Psoas muscle (tissue), 8 donors: ENCODE measurements at places on chromosomes 13 and 19. TPM values are rescaled to one million over a fixed set of nuclear protein-coding genes. Genes with fewer than 3 reads are reported as not detected.

DNA sequence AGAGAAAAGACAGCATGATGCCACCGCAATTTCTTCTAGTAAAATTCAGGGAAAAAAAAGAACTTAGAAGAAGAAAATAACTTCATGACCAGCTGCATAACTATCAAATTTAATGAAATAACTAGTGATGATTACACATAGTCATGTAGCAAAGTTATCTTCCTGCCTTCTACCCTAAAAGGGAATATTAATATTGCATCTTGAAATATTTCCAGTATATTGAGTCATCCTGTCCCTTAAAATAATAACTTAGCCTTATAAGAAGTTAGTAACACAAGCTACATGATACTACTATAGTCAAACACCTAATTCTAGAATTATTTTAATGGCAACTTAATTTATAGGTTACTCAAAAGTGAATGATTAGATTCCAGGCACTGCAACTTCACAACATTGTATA lies 289.2 kb downstream of the KLF12 start:
- H3K36me3 ChIP-seq: peaks cover 7% of the 10 kb centered on the region
- no peaks in the 10 kb centered on the region for H3K27me3 ChIP-seq
- H3K27ac ChIP-seq: no peak overlapping the region
- no peak overlapping the region for H3K4me3 ChIP-seq
- H3K4me1 ChIP-seq: no peaks in the 10 kb centered on the region
- no peak for DNase-seq

- no peaks in the 10 kb centered on the region for H3K36me3 ChIP-seq
- no peak overlapping the region for H3K27ac ChIP-seq
- H3K4me3 ChIP-seq: no peak overlapping the region
- no peaks in the 10 kb centered on the region for H3K27me3 ChIP-seq
- no peak for DNase-seq
- peaks cover 5% of the 10 kb centered on the region for H3K4me1 ChIP-seq
Observed at GRCh38 chr13:46656786-46657185, 103.8 kb downstream of the LRCH1 start.

- H3K4me3 ChIP-seq: no peak overlapping the region
- H3K36me3 ChIP-seq: no peaks in the 10 kb centered on the region
- no peak for DNase-seq
- no peaks in the 10 kb centered on the region for H3K4me1 ChIP-seq
- H3K27me3 ChIP-seq: no peaks in the 10 kb centered on the region
Observed at GRCh38 chr13:23828866-23829265, 60.3 kb downstream of the MIPEP start.

DNA sequence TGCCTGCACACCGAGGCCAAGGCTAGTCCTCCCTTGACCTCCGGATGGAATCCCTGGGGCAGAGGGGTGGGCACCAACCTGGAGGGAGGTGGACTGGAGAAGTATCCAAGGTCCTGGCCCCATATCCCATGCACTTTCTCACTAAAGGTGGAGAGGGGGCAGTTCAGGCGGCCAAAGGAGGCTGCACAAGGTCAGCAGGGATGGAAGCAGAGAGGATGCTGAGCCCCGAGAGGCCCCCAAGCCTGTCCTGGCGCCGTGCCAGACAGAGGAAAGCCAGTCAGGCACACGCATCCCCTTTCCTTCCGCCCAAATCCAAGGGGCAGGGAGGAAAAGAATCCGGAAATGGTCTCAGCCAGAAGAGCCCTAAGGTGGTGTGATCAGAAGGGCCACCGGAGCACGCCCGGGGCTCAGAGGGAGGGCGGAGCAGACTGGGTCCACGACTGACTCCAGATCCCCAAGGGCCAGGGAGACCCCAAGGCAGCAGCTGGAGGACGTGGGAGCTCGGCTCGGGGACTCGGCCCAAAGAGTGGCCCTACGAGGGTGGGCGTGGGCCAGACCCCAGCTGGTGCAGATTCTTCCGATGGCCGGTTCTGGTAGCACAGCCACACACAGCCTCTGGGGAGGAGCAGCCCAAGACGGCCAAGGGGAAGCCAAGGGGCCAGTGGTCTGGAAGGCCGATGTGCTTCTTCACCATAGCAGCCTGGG lies 60.0 kb downstream of the MLLT1 start:
- peaks cover 57% of the 10 kb centered on the region for H3K4me1 ChIP-seq
- no peak for DNase-seq
- H3K36me3 ChIP-seq: peaks cover 30% of the 10 kb centered on the region
- H3K27me3 ChIP-seq: no peaks in the 10 kb centered on the region
- no peak overlapping the region for H3K4me3 ChIP-seq

- no peak overlapping the region for H3K27ac ChIP-seq
- no peak for DNase-seq
- no peak overlapping the region for H3K4me3 ChIP-seq
- H3K4me1 ChIP-seq: no peaks in the 10 kb centered on the region
- H3K27me3 ChIP-seq: no peaks in the 10 kb centered on the region
- no peaks in the 10 kb centered on the region for H3K36me3 ChIP-seq
Observed at GRCh38 chr13:47256618-47257017, 359.8 kb upstream of the HTR2A start.

DNA sequence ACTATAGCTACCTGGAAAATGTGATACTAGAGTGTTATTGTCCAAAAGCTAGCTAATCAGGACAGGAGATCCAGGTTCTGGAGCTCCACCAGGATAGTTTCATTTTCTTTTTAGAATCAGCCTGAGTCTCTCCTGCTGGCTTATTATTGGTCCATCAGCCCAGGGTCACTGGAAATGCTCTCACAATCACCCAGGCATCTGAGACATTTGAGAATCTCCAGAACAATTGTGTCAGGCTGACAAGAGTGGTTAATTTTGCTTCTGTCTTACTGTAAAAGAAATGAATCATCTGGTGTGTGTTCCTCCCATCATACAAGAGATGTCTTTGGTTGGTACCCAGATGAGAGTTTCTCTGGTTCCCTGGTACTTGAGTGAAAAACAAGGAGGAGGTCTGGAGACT lies 43.6 kb upstream of the ZNF681 start:
- H3K36me3 ChIP-seq: no peaks in the 10 kb centered on the region
- no peak for DNase-seq
- H3K27me3 ChIP-seq: no peaks in the 10 kb centered on the region
- H3K27ac ChIP-seq: no peak overlapping the region
- H3K4me1 ChIP-seq: no peaks in the 10 kb centered on the region

GRCh38 chr19:49442354-49442753 lies 1.0 kb upstream of the SLC17A7 start:
- H3K27ac ChIP-seq: no peak overlapping the region
- H3K36me3 ChIP-seq: no peaks in the 10 kb centered on the region

- no peaks in the 10 kb centered on the region for H3K36me3 ChIP-seq
- peak; percentile 92 for DNase-seq
- no peaks in the 10 kb centered on the region for H3K27me3 ChIP-seq
- H3K4me3 ChIP-seq: no peak overlapping the region
- H3K27ac ChIP-seq: peak overlapping the region; percentile 83
Observed at GRCh38 chr13:21014502-21015170, 46.8 kb downstream of the LATS2 start.

GRCh38 chr19:35347171-35347929 lies at the start of gene FFAR1:
Gene FFAR1, plus strand, starts transcription at chr19:35347902. Its CDS starts 3,650 bp downstream, at chr19:35351552.
- no peak within 1 kb of the TSS for H3K4me3 ChIP-seq
- DNase-seq: no peak
- H3K36me3 ChIP-seq: no peaks in the 10 kb centered on the region

DNA sequence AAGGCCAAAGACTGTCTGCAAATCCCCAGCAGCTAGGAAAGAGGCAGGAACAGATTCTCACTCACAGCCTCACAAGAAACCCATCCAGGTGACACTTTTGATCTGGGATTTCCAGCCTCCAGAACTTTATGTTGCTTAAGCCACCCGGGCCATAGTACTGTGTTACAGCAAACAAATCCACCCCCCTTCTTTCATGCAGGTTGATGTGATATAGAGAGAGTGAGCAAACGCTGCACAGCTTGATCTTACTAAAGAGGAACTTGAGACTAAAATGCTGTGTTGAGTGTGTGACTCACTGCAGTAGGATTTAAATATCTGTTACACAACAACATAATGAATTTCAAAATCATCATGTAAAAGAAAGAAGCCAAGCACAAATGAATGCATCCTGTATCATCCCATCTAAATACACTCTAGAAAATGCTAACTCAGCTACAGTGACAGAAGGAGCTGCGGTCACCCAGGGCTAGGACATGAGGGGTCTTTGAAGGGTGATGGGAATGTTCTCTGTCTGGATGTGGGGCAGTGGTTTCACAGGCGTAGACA lies 32.2 kb downstream of the RCBTB2 start:
- H3K4me3 ChIP-seq: no peak overlapping the region
- no peaks in the 10 kb centered on the region for H3K36me3 ChIP-seq
- H3K27ac ChIP-seq: no peak overlapping the region
- H3K27me3 ChIP-seq: no peaks in the 10 kb centered on the region
- no peak for DNase-seq
- no peaks in the 10 kb centered on the region for H3K4me1 ChIP-seq

DNA sequence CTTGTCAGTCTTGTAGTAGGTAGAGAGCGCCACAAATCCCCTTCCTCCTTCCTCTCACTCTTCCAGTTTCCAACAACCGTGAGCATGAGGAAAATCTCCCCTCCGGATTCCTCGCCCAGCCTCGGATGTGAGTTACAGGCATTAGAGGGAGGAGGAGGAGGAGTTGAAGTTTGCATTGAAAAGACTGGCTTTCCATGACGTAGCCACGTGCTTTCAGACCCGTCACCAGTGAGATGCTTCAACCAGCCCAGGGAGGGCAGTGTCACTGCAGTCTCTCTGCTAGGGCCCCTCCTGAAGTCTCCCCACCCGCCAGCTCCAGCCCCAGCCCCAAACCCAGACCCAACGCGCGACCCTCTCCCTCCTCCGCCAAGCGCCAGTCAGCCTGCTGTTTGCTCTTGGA lies 442 bp upstream of the FGF14 start:
- peak; percentile 44 for DNase-seq
- peaks cover 2% of the 10 kb centered on the region for H3K27me3 ChIP-seq
- H3K27ac ChIP-seq: no peak overlapping the region
- H3K36me3 ChIP-seq: no peaks in the 10 kb centered on the region

DNA sequence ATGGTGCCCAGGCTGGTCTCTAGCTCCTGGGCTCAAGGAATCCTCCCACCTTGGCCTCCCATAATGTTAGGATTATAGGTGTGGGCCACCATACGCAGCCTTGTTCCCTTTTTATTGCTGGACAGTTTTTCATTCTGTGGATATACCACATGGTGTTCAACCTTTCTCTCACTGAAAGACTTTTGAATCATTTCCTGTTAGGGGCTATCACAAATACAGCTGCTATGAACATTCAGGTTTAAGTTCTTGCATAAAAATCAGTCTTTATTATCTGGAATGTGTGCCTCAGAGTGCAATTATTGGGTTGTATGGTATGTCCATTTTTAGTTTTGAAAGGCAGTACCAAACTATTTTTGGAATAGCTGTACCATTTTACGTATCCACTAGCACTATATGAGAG lies 647.2 kb downstream of the LIG4 start:
- no peaks in the 10 kb centered on the region for H3K27me3 ChIP-seq
- no peak overlapping the region for H3K4me3 ChIP-seq
- no peak overlapping the region for H3K27ac ChIP-seq
- no peaks in the 10 kb centered on the region for H3K36me3 ChIP-seq

GRCh38 chr19:11142528-11143171 lies 12.9 kb downstream of the SPC24 start:
- H3K27ac ChIP-seq: peak overlapping the region; percentile 89
- DNase-seq: peak; percentile 93
- H3K4me3 ChIP-seq: peak overlapping the region; percentile 44
- H3K4me1 ChIP-seq: peaks cover 45% of the 10 kb centered on the region
- H3K36me3 ChIP-seq: no peaks in the 10 kb centered on the region

GRCh38 chr19:56096665-56097064 lies 24.4 kb downstream of the ZNF787 start:
- H3K27me3 ChIP-seq: no peaks in the 10 kb centered on the region
- H3K4me1 ChIP-seq: no peaks in the 10 kb centered on the region
- H3K27ac ChIP-seq: no peak overlapping the region
- DNase-seq: no peak

Gene ATP1A3
- total RNA-seq: 0.15 TPM

Gene FPR2
- 0.30 TPM for total RNA-seq
